ENCODE measurements at places on chromosomes 4 and X.

- DNase-seq, result no peak
- no peak overlapping the region for H3K27ac ChIP-seq
- no peaks in the 10 kb centered on the region for H3K36me3 ChIP-seq
Observed at GRCh38 chrX:153414856-153415510, 3.7 kb downstream of the ZFP92 start.

DNA sequence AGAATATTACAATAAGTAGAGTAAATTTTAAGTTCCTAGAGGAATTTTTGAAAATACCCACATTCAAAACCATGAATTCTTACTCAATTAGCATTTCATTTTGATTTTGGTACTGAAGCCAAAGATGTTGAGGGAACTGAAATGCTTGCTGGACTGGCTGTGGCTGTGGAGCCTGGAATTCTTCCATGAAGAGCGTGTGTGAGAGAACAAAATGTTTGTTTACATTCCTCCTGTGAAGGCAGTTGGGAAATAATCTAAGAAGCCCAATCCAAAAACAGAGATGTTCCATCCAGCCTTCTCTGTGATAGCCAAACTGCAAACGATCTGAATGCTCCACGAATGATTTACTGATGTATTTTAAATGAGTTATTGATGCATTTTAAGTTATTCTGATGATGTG, 3.8 kb upstream of the ADH1B start:
- no peaks in the 10 kb centered on the region for H3K27me3 ChIP-seq
- H3K36me3 ChIP-seq, result no peaks in the 10 kb centered on the region
- no peak overlapping the region for H3K27ac ChIP-seq
- no peak for DNase-seq
- H3K4me3 ChIP-seq, result no peak overlapping the region

GRCh38 chr4:107255596-107255995, 219.5 kb upstream of the DKK2 start:
- no peak overlapping the region for H3K27ac ChIP-seq
- H3K27me3 ChIP-seq, result no peaks in the 10 kb centered on the region
- no peaks in the 10 kb centered on the region for H3K36me3 ChIP-seq
- H3K4me3 ChIP-seq, result no peak overlapping the region
- no peaks in the 10 kb centered on the region for H3K4me1 ChIP-seq

- no peaks in the 10 kb centered on the region for H3K36me3 ChIP-seq
- no peak overlapping the region for H3K27ac ChIP-seq
- no peaks in the 10 kb centered on the region for H3K27me3 ChIP-seq
- H3K4me1 ChIP-seq, result no peaks in the 10 kb centered on the region
Observed at GRCh38 chr4:174764105-174764729, 64.8 kb downstream of the GLRA3 start.

DNA sequence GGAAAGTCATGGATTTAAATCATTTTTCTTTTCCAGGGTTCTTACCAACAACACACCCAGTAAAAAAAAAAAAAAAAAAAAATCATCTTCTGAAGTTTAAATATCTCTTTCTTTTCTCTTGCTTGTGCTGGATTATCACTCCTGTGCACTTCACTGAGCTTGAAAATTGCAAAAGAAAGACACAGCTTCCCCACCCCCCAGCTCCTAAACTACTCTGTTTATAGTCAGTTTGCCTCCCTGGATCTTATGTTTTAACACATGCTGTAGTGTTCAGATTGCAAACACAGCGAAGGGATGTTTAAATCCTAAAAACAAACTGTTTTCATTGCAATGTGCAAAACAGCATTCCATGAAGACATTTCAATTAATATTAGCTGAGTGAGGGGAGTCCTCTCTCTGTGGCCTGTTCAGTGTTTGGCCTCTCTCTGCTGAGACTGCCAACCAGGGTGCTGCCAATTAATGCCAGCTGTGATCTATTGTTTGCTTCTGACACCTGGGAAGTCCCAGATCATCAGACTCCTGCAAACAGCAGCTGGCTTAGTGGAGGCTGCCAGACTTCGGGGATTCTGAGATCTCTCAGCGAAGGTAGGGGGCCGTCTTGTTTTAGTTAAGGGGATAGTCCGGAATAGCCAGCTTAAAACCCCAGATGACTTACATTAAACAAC, 171.1 kb upstream of the PITX2 start:
- H3K27ac ChIP-seq, result no peak overlapping the region
- no peak for DNase-seq

DNA sequence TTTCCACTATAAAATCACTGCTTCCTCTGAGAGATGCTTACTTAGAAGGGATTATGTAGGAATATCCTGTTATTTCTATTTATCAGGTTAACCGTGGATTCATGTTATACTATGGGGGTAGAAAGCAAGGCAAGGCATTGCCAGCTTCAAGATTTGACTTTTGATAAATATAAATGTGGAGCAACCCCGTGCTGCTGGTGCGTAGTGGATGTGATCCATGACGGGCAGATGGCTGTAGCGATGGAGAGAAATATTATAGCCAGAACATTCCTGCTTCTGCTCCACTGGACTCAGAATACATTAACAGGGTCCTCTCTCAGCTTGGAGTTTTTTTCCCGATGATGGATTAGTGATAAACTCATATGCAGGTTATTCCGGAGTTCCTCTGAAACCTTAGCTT, 157.6 kb downstream of the TENM3 start:
- H3K4me1 ChIP-seq, result no peaks in the 10 kb centered on the region
- no peak overlapping the region for H3K27ac ChIP-seq
- H3K27me3 ChIP-seq, result no peaks in the 10 kb centered on the region
- no peaks in the 10 kb centered on the region for H3K36me3 ChIP-seq
- no peak overlapping the region for H3K4me3 ChIP-seq

DNA sequence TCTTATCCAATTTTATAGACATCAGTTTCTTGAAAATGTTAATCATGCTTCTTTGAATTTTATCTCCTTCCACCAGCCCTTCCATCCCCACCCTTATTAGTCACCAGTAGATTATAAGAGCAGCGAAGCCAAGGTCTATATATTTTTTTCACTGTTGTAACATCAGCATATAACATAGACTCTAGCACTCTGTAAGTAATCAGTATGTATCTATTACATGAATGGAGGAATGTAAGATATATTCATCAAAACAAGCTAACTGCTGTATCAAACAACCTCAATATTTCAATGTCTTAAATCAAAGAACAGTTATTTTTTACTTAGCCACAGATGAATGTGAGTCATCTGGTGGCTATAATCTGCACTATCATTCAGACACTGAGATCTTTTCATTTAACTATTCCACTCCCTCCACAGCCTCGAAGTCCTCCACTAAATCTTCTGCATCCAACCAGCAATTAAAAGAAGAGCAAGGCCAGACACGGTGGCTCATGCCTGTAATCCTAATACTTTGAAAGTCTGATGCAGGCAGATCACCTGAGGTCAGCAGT, 178.9 kb downstream of the CENPC start:
- DNase-seq, result no peak
- no peak overlapping the region for H3K27ac ChIP-seq
- H3K27me3 ChIP-seq, result no peaks in the 10 kb centered on the region
- no peak overlapping the region for H3K4me3 ChIP-seq
- H3K36me3 ChIP-seq, result no peaks in the 10 kb centered on the region

DNA sequence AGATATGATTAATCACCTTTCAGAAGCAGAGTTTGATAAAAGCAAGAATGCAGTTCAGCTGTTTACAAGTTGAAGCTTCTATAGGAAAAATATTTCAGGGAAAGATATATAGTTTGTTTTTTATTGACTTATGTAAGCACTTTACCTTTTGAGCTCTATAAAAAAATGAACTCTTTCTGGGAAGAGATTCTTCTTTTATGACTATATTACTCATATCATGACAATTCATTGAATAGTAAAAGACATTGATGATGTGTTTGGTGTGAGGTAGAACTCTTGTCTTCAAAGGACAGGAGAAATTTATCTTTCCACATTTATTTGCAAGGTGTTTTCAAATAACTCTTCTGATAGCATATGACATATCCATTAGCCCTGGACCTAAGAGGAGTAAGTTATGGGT, 156.6 kb downstream of the SLC4A4 start:
- H3K4me3 ChIP-seq, result no peak overlapping the region
- H3K27me3 ChIP-seq, result no peaks in the 10 kb centered on the region
- no peak overlapping the region for H3K27ac ChIP-seq
- no peak for DNase-seq
- H3K4me1 ChIP-seq, result no peaks in the 10 kb centered on the region
- no peaks in the 10 kb centered on the region for H3K36me3 ChIP-seq

DNA sequence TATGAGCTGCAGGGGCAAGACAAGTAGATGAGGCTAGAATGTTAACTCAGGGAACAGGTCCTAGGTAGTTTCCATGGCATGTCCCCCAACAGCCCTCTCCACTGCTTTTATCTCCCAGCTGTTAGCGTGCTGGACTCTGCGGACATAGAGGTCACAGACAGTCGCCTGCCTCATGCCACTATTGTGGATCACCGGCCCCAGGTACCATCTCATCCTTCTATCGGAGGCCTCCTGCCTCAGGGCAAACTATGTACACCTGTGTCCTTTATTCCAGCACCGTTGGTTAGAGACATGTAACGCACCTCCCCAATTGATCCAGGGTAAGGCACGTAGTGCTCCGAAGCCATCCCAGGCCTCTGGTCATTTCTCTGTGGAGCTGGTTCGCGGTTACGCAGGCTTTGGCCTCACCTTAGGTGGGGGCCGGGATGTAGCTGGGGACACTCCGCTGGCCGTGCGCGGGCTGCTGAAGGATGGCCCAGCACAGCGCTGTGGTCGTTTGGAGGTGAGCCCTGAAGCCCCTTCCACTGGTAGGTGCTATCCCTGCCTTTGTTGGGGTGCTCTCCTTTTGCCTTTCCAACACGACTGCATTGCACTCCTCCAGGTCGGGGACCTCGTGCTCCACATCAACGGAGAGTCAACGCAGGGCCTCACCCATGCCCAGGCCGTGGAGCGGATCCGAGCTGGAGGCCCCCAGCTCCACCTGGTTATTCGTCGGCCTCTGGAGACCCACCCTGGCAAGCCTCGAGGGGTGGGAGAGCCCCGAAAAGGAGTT, 2.2 kb downstream of the MAGIX start:
- peak overlapping the region; percentile 91 for H3K4me3 ChIP-seq
- peak overlapping the region; percentile 92 for H3K27ac ChIP-seq
- H3K27me3 ChIP-seq, result no peaks in the 10 kb centered on the region
- no peak for DNase-seq
- no peaks in the 10 kb centered on the region for H3K36me3 ChIP-seq
- peaks cover 32% of the 10 kb centered on the region for H3K4me1 ChIP-seq

DNA sequence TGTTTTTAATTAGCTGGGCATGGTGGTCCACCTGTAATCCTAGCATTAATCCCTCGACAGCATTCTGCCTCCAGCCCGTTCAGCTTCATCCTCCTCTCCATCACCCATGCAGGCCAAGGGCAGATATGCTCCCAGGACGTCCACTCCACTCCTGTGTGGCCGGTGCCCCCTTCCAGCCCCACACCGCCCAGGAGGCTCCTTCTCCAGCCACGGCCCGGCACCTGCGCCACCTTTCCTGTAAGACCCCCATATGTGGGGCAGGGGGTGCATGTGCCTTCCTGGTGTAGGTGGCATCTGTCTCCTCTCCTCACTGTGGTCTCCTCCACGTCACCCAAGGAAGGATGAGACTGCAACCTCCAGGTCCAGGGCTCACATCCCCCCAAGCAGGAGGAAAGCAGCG, 57.0 kb upstream of the MXD4 start:
- H3K36me3 ChIP-seq, result no peaks in the 10 kb centered on the region
- H3K4me1 ChIP-seq, result no peaks in the 10 kb centered on the region
- no peak for DNase-seq
- no peaks in the 10 kb centered on the region for H3K27me3 ChIP-seq

- H3K27ac ChIP-seq, result no peak overlapping the region
- no peak overlapping the region for H3K4me3 ChIP-seq
- no peaks in the 10 kb centered on the region for H3K27me3 ChIP-seq
- no peak for DNase-seq
Observed at GRCh38 chr4:26826721-26827120, 33.9 kb upstream of the STIM2 start.

DNA sequence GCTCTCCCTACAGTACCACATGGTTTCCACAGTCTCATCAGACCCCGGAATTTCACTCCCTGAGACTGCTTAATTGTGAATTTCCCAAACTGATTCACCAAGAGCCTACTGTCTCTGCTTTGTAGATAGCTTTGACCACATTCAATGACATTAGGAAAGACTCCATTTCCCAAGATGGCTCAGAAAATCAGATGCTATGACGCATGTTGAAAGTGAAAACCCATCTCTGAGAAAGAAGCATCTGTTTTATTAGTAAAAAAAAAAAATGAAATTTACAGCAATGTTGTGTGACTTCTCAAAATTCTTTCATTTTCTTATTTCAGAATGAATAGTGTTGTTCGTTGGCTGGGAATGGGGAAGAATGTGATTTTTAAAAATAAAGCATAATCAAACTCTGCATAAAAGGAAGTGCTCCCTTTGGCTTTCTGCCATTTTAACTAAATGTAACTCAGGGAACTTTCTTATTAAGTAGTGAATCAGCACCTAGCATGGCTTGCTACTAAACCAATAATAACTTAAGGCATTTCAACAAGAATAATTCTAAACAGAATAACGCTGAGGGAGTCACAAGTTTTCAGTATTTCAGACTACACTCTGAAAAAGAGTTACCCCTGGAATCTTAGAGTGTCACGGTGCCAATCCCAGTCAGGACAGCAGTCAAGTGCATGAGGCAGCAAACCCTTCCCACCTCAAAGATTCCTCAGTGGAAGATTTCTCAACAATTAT, 97.4 kb upstream of the MYOZ2 start:
- no peak for DNase-seq
- H3K27ac ChIP-seq, result no peak overlapping the region
- H3K4me1 ChIP-seq, result peaks cover 7% of the 10 kb centered on the region
- peaks cover 6% of the 10 kb centered on the region for H3K27me3 ChIP-seq
- no peaks in the 10 kb centered on the region for H3K36me3 ChIP-seq
- no peak overlapping the region for H3K4me3 ChIP-seq

- peaks cover 11% of the 10 kb centered on the region for H3K27me3 ChIP-seq
- no peaks in the 10 kb centered on the region for H3K36me3 ChIP-seq
Observed at GRCh38 chr4:95124906-95125504, 367.2 kb downstream of the BMPR1B start.

Data from T-helper 2 cell treated with Interferon-gamma antibody and Interleukin-4, amounts not matched to agents 5 μg/mL and 100 μg/mL, for 36 hours (primary cell).